Central memory CD8-positive, alpha-beta T cell (primary cell): ENCODE measurements at places on chromosomes 5 and 9.

GRCh38 chr5:163807781-163808180 lies 302.4 kb downstream of the MAT2B start:
- no peak for DNase-seq
- no peak overlapping the region for H3K27ac ChIP-seq
- peaks cover 2% of the 10 kb centered on the region for H3K36me3 ChIP-seq
- H3K27me3 ChIP-seq: no peaks in the 10 kb centered on the region
- no peak overlapping the region for H3K4me3 ChIP-seq

GRCh38 chr9:88777498-88778312 lies 213.6 kb upstream of the S1PR3 start:
- no peak overlapping the region for H3K4me3 ChIP-seq
- no peaks in the 10 kb centered on the region for H3K36me3 ChIP-seq
- no peaks in the 10 kb centered on the region for H3K4me1 ChIP-seq
- no peak for DNase-seq

GRCh38 chr9:136881691-136882108 lies 4.6 kb upstream of the TRAF2 start:
- H3K4me1 ChIP-seq: peaks cover 13% of the 10 kb centered on the region
- H3K4me3 ChIP-seq: peak overlapping the region; percentile 78
- DNase-seq: no peak
- no peaks in the 10 kb centered on the region for H3K27me3 ChIP-seq
- H3K36me3 ChIP-seq: peaks cover 6% of the 10 kb centered on the region

- no peaks in the 10 kb centered on the region for H3K27me3 ChIP-seq
- H3K4me3 ChIP-seq: peak overlapping the region; percentile 99
- peaks cover 70% of the 10 kb centered on the region for H3K4me1 ChIP-seq
- no peak for DNase-seq
- H3K36me3 ChIP-seq: peaks cover 22% of the 10 kb centered on the region
These were observed 1.1 kb downstream of the OSTF1 start for GRCh38 chr9:75089373-75089766.

DNA sequence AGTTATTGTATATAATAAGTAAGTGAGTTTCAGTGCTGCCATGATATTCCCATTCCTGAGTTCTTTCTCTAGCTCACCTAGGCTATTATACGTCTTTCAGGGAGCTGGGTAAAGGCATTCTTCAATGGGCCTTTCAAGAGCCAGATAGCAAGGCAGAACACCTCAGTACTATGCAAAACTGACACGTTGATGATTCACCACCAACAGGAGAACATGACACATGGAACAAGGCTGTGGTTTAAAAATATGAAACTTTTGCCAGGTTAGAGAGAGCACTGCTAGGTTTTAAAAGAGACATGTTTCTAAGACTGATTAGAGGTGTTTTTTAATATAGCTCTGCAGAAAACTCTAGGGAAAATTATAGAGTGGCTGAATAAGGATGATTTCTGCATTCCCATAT lies 95.9 kb downstream of the UGCG start:
- no peak overlapping the region for H3K4me3 ChIP-seq
- peaks cover 12% of the 10 kb centered on the region for H3K4me1 ChIP-seq
- no peak overlapping the region for H3K27ac ChIP-seq

DNA sequence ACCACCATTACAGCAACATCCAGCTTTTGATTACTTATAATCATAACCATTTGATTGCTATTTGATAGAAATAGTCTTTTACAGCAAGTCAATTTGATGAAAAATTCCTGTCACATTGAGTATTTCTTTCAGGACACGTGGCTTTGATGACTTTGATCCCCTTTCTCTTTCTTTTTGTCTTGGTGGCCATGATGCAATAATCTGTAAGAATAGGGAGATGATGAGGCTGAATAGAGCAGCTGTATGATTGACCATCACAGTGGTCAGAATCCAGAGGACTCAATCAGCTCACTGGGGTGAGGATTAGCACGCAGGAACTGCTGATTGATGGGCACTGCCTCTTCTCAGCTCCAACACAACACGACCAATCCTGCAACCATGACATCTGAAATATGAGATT lies 262.7 kb downstream of the PARP8 start:
- no peaks in the 10 kb centered on the region for H3K4me1 ChIP-seq
- peaks cover 1% of the 10 kb centered on the region for H3K36me3 ChIP-seq
- H3K4me3 ChIP-seq: no peak overlapping the region

- no peaks in the 10 kb centered on the region for H3K27me3 ChIP-seq
- H3K4me1 ChIP-seq: peaks cover 62% of the 10 kb centered on the region
- H3K36me3 ChIP-seq: peaks cover 23% of the 10 kb centered on the region
- H3K27ac ChIP-seq: peak overlapping the region; percentile 94
- DNase-seq: no peak
These were observed 338 bp downstream of the ABHD17B start for GRCh38 chr9:71910650-71911060.

GRCh38 chr5:150764530-150764929 lies 5.7 kb upstream of the DCTN4 start:
- peaks cover 2% of the 10 kb centered on the region for H3K4me1 ChIP-seq
- DNase-seq: no peak
- peaks cover 29% of the 10 kb centered on the region for H3K27me3 ChIP-seq
- H3K4me3 ChIP-seq: no peak overlapping the region

- H3K36me3 ChIP-seq: peaks cover 2% of the 10 kb centered on the region
- H3K4me3 ChIP-seq: no peak overlapping the region
- H3K27ac ChIP-seq: no peak overlapping the region
- H3K4me1 ChIP-seq: no peaks in the 10 kb centered on the region
- H3K27me3 ChIP-seq: peaks cover 30% of the 10 kb centered on the region
These were observed 10.6 kb upstream of the TMEM38B start for GRCh38 chr9:105683688-105684275.

DNA sequence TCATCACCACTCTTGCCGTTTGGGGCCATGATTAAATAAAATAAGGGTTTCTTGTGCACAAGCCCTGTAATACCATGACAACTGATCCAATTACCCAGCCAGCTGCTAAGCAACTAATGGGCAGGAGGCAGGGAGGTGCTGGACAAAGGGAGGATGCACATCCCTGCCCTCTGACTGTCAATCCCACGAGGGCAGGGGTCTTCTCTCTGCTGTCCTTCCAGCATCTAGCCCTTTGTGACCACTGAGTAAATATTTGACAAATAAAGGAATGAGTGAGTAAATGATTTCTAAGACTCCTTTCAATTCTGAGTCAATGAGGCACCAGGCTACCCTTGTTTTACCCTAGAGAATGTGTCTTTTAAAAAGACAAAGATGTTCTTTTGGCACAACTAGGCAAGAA lies 247.1 kb downstream of the SYK start:
- no peak overlapping the region for H3K4me3 ChIP-seq
- H3K4me1 ChIP-seq: peaks cover 16% of the 10 kb centered on the region
- no peak overlapping the region for H3K27ac ChIP-seq
- H3K27me3 ChIP-seq: peaks cover 18% of the 10 kb centered on the region

DNA sequence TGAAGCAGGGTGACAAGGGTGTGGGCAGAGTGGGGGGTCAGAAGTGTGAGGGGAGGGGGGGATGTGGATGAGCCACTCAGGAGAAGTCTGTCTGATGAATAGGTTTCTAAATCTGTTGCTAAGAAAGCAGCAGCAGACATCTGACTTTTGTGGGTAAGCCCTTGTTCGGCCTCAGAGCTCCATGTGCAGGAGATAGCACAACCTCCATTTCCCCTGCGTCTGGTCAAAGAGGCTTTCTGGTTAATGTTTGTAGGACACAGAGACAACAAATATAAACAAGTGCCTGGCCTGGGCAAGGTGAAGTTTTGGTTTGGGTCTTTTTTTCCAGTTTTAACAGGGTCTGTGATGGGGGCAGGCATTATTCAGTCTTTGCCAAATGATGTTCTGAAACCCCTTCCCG lies 57.0 kb upstream of the GNE start:
- H3K36me3 ChIP-seq: no peaks in the 10 kb centered on the region
- no peak for DNase-seq
- H3K4me3 ChIP-seq: no peak overlapping the region
- no peak overlapping the region for H3K27ac ChIP-seq
- peaks cover 14% of the 10 kb centered on the region for H3K27me3 ChIP-seq

DNA sequence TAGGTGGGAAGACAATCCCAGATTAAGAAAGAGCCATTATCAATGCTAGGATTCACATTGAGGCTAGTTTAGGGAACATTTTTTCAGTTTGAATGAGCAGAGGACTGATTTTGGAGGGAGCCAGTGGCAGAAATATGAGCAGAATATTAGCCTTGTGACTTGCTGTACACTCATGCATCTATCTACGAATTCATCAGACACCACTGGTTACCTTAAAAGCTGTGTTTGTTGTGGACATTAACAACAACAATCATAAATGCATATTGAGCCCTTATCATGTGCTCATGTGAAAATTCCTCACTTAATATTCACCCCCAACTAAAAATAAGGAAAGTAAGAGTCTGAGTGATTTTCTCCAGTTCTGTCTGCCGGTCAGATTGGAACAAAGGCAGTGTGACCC lies 9.9 kb upstream of the SH3TC2 start:
- no peaks in the 10 kb centered on the region for H3K36me3 ChIP-seq
- DNase-seq: no peak
- H3K27me3 ChIP-seq: peaks cover 53% of the 10 kb centered on the region
- no peaks in the 10 kb centered on the region for H3K4me1 ChIP-seq
- H3K27ac ChIP-seq: no peak overlapping the region

DNA sequence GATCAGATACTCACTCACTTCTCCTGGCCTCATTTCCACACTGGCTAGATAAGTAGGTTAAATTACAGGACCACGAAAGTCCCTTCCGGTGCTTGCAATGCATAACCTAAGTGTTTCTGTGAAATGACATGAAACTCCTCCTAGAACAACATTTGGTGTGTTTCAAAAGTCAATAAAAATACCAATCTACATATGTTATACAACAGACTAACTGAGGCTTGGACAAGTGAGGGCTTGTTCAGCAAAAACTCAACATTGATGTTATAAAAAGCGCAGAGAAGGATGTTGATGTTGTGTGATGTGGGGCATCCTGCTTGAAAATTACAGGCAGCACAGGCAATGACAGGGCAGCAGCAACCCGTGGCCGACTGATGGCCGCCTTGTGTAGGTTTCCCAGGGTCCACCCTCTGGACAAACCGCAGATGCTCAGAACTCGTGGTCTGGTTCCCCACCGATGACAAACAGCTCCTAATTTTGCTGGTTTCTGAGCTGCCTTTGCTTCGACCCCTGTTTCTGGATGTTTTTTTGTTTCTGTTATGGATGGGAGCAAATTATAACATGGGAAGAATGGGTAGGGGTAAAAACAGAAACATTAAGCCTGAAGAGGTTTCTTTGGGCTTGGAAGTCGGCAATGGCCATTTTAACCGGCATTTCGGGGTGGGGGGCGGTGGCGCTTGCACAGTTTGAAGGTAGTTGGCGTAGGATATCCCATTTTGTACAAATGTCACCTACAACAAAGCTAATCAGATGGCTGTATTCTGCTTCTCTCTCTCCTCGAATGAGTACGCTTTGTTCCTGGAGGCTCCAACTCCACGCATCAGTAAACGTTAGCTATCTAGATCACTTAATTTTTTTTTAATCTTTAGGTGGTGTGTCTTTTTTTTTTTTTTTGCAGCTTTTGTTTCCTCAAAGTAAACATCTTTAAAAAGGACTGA lies 116.1 kb downstream of the PDZD2 start:
- peaks cover 19% of the 10 kb centered on the region for H3K27me3 ChIP-seq
- no peak overlapping the region for H3K27ac ChIP-seq
- DNase-seq: no peak
- no peaks in the 10 kb centered on the region for H3K4me1 ChIP-seq

DNA sequence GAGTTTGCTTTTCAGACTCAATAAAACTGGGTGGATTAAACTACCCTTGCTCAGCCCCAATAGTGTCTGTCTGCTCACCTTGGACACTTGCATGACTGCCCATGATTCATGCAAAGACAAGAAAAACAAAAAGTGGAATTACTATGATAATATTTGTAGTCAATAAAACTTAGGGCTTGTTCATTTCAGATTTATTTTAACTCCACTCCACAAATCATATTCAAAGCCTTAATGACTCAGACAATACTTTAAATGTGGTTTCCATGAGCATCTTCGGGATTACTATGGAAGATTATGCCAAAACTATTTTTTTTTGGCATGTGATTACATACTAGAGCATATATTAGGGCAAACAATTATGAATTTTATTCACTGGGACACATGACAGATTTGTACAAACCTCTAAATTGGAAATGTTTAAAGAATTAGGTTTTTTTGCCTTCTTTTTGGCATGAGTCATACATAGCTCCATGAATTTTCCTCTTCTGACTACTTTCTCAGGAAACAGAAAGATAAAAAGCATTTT lies 468.9 kb downstream of the ACTL7B start:
- DNase-seq: no peak
- no peaks in the 10 kb centered on the region for H3K4me1 ChIP-seq
- no peak overlapping the region for H3K27ac ChIP-seq
- H3K27me3 ChIP-seq: no peaks in the 10 kb centered on the region
- H3K4me3 ChIP-seq: no peak overlapping the region

DNA sequence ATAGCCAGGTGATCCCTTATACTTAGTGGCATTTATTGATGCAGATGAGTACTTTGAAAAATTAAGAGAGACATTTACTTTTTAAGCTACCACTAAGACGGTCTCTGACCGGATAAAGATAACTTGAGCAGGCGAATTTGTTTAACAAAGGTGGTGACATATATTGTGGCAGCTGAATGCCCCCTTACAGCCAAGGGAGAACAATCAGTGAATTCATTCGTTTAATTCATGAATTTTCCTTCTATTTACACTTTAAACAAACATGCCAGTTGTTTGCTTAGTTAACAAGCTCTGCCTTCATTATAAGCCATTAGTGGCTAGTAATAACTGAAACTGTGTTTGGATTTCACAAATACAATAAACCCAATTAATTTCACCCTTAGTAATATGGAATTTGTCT lies 187.1 kb downstream of the AOPEP start:
- H3K27ac ChIP-seq: no peak overlapping the region
- H3K36me3 ChIP-seq: peaks cover 1% of the 10 kb centered on the region
- DNase-seq: no peak
- H3K27me3 ChIP-seq: no peaks in the 10 kb centered on the region

GRCh38 chr9:110141227-110141793 lies 66.6 kb downstream of the C9orf152 start:
- H3K36me3 ChIP-seq: peaks cover 3% of the 10 kb centered on the region
- no peak for DNase-seq
- H3K4me3 ChIP-seq: no peak overlapping the region
- H3K4me1 ChIP-seq: peaks cover 20% of the 10 kb centered on the region

DNA sequence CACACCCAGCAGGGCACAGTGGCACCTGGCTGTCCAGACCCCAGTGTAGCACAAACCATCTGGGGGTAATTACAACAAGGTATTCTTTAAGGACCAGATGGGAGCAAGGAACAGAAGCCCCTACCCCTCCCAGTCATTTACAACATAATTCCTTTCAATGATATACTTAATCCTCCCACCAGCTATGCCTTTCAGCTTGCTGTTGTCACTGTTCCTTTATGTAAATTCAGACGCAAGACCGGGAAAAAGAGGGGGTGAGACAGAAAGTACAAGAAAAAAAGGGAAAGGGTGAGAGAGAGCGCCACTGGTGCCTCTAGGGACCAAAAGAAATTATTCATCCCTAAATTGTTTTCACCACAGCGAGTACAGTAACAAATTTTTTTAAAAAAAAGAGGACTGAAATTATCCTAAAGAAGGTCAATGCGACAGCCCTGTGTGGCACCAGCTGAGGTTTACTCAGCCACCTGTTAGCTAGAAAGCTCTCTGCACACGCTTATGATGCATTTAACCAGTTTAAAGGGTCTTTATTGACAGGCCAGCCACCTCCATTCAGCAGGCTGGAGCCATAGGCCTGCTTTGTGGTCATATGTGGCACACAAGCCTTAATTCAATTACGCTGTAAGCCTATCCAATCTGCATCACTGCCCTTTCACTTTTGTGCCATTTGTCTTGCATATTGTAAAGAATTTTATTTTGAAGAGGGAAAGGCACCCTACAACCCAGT lies 210.2 kb upstream of the ISL1 start:
- DNase-seq: no peak
- no peak overlapping the region for H3K4me3 ChIP-seq
- no peaks in the 10 kb centered on the region for H3K4me1 ChIP-seq
- no peaks in the 10 kb centered on the region for H3K27me3 ChIP-seq
- no peaks in the 10 kb centered on the region for H3K36me3 ChIP-seq
- no peak overlapping the region for H3K27ac ChIP-seq
